ENCODE measurements at places on chromosomes 13 and 19. TPM values are rescaled to one million over a fixed set of nuclear protein-coding genes. Genes with fewer than 3 reads are reported as not detected.

DNA sequence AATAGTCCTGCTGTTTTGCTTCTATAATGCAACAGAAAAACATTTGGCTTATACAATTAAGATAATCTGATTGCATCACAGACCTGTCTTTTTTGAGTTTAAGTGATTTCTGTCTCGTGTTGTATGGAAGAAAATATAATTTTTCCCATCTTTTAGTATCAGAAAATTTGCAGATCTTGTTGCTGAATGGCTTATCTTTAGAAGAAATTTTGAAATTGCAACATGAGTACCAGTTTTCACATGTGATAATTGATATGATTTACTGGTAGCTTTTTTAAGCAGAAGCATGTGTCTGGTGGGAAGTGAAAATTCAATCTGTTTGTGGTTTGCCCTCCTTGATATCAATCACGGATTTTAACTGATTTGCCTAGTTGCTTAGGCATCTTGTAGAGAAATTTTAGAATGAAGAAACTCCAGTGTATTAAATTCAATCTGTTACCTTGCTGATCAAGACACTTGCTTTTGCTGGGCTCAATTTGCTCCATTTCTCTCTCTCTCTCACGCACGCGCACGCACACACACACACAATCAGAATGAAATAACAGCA lies 89.8 kb upstream of the MYCBP2 start:
- no peaks in the 10 kb centered on the region for H3K4me1 ChIP-seq
- no peak for DNase-seq
- no peaks in the 10 kb centered on the region for H3K36me3 ChIP-seq

- no peaks in the 10 kb centered on the region for H3K27me3 ChIP-seq
- no peak overlapping the region for H3K27ac ChIP-seq
- DNase-seq = no peak
- peaks cover 71% of the 10 kb centered on the region for H3K36me3 ChIP-seq
- H3K4me1 ChIP-seq = peaks cover 13% of the 10 kb centered on the region
Observed at GRCh38 chr19:46328079-46328478, 18.8 kb upstream of the PPP5C start.

Gene MAB21L1
- 2.0 TPM for total RNA-seq

DNA sequence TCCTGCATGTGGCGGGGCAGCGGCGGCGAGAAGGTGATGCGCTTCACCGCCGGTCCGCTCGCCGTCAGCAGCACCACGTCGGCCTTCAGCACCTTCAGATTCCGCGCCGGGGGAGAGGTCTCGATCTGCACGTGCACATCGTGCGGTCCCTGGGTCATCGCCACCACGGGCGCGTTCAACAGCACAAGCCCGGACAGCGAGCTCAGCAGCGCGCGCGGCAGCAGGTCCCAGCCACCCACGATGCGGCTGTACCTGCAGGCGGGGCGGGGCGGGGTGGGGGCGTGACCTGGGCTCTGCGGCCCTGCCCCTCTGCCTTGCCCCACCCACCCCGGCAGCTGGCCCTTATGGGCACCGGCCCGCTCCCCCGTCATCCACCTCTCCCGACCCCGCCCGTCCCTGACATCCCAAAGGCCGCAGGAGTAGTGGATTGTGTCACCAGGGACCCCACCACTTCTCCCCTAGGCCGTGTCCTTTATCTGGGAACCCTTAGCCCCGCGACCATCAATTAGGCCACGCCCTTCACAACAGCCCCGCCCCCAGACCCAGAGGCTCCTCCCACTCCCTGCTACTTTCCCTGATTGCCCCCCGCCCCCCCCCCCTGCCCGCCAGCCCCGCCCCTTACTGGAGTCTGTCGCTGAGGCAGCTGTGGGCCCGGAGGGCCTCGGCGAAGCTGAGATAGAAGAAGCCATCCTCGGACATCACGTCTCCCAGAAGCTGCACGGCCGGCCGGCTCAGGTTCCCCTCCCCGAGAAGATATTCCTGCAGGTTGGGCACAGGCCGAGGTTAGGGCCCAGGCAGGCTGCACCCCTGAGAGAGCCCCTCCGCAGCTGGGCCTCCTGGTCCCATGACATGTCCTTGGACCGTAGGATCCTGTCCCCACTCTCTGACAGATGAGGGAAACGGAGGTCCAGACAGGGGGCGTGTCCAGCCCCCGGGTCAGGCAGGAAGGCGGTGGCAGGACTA lies 6.1 kb downstream of the IL4I1 start:
- no peak overlapping the region for H3K27ac ChIP-seq
- H3K4me1 ChIP-seq = peaks cover 17% of the 10 kb centered on the region
- DNase-seq = peak; percentile 78
- peak overlapping the region; percentile 31 for H3K4me3 ChIP-seq
- peaks cover 35% of the 10 kb centered on the region for H3K27me3 ChIP-seq

Gene LGI4
- 16.3 TPM for total RNA-seq

Gene ZNF160
- 33.6 TPM for total RNA-seq

DNA sequence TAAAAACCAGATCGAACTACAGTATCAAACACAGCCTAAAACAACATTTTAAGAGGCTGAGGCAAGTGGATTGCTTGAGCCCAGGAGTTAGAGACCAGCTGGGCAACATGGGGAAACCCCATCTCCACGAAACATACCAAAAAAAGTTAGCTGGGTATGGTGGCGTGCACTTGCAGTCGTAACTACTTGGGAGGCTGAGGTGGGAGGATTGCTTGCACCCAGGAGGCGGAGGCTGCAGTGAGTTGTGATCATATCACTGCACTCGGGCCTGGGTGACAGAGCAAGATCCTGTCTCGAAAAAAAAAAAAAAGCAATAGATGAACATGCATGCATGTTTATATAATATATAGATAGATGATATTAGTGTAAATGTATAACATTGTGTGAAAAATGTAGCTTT lies 5.2 kb upstream of the MRPS31 start:
- DNase-seq = no peak
- H3K36me3 ChIP-seq = no peaks in the 10 kb centered on the region
- peaks cover 9% of the 10 kb centered on the region for H3K4me1 ChIP-seq
- H3K4me3 ChIP-seq = no peak overlapping the region
- H3K27ac ChIP-seq = peak overlapping the region; percentile 33
- no peaks in the 10 kb centered on the region for H3K27me3 ChIP-seq

Gene ZNF541
- total RNA-seq = not detected

DNA sequence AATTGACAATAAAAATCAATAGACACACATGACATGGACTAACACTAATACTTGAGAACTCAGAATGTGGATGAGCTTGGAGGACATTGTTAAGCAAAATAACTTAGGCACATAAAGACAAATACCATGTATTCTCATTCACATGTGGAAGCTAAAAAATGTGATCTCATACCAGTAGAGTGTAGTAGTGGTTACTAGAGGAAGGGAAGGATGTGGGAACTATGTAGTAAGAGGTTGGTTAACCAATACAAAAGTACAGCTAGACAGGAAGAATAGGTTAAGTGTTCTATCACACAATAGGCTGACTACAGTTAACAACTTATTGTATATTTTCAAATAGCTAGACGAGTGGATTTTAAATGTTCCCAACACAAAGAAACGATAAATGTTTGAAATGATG lies 415.8 kb upstream of the KLF12 start:
- H3K4me1 ChIP-seq = no peaks in the 10 kb centered on the region
- peak; percentile 16 for DNase-seq
- H3K27ac ChIP-seq = no peak overlapping the region
- H3K27me3 ChIP-seq = no peaks in the 10 kb centered on the region
- no peak overlapping the region for H3K4me3 ChIP-seq
- no peaks in the 10 kb centered on the region for H3K36me3 ChIP-seq

DNA sequence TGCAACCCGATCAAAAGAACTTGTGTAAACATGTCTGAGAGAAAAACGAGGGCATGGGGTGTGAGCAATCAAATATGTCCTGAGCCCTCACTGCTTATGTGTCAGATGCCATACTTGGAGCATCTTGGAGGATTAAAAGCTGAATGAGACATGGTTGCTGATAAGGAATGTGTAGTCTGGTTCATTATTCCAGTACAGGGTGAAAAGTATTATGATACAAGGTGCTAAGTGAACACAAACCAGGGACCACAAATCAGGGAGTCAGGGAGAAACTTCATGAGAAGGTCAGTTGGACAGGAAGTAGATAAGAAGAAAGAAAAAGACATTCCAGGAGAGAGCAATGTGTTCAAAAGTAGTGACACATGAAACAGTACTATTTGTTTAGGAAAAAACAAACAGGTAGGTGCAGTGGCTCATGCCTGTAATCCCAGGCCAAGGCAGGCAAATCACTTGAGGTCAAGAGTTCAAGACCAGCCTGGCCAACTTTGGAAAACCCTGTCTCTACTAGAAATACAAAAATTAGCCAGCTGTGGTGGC lies 2.0 kb upstream of the RCBTB1 start:
- peaks cover 8% of the 10 kb centered on the region for H3K4me1 ChIP-seq
- H3K27me3 ChIP-seq = no peaks in the 10 kb centered on the region
- no peak for DNase-seq
- H3K4me3 ChIP-seq = no peak overlapping the region

Gene GTPBP3
- 23.5 TPM for total RNA-seq

- H3K27ac ChIP-seq = no peak overlapping the region
- no peak for DNase-seq
- H3K27me3 ChIP-seq = no peaks in the 10 kb centered on the region
- no peak overlapping the region for H3K4me3 ChIP-seq
- H3K36me3 ChIP-seq = peaks cover 43% of the 10 kb centered on the region
- H3K4me1 ChIP-seq = peaks cover 10% of the 10 kb centered on the region
Observed at GRCh38 chr13:100532836-100533435, 55.7 kb downstream of the GGACT start.

DNA sequence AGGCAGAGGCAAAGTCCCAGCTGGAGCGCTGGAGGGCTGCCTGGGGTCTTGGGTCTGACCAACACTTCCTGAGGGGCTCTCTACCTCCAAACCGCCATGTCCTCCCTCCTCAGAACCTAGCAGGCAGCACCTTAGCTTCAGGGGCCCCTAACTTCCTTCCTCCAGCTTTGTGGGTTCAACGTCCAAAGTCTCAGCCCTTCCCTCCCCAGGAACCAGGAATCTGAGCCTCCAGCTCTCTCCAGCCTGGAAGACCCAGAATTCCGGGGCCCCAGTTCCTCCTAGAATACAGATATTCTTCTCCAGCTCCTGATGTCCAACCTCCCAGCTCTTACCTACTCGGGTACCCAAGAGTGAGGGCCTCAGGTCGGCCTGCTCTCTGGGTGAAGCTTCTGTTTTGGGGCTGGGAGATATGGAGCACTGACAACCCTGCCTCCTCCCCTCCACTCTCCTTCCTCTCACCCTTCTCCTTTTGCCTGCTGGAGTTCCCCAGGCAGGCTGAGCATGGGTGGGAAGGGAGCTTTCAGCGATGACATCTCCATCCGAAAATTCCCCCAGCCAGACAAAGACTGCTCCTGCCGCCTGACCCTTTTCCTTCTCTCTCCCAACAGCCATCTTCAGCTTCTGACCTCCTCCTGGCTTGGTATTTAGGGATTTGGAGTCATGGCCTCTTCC lies 3.5 kb downstream of the TMEM150B start:
- no peak overlapping the region for H3K4me3 ChIP-seq
- DNase-seq = no peak
- no peaks in the 10 kb centered on the region for H3K4me1 ChIP-seq
- no peaks in the 10 kb centered on the region for H3K27me3 ChIP-seq
- no peak overlapping the region for H3K27ac ChIP-seq

DNA sequence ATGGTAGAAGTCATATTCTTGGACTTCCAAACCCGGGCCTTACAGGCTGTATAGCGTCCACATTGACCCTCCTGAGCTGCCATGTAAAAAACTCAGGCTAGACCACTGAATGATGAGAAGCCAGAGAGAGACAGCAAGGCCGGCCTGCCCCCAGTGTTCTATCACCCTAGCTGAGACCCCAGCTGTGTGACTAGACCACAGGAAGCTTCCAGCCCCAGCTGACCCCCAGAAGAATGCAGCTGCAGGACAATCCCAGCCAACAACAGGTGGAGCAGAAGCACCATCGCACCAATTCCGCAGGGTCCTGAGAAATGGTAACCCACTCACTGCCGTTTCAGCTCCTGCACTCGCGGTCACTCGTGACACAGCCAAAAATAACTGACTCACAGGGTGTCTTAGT lies 2.9 kb upstream of the ATP11A start:
- no peak overlapping the region for H3K4me3 ChIP-seq
- no peak overlapping the region for H3K27ac ChIP-seq
- DNase-seq = no peak
- peaks cover 27% of the 10 kb centered on the region for H3K4me1 ChIP-seq

Gene ADPRHL1
- total RNA-seq = 6.7 TPM

DNA sequence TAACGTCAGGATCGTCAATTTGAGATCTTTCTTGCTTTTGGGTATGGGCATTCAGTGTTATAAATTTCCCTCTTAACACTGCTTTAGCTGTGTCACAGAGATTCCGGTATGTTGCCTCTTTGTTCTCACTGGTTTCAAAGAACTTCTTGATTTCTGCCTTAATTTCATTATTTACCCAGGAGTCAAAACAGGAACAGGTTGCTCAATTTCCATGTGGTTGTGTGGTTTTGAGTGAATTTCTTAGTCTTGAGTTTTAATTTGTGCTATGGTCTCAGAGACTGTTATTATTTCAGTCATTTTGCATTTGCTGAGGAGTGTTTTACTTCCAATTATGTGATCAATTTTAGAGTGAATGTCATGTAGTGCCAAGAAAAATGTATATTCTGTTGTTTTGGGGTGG lies 153.1 kb downstream of the PCDH17 start:
- H3K27me3 ChIP-seq = no peaks in the 10 kb centered on the region
- no peak overlapping the region for H3K4me3 ChIP-seq
- no peak for DNase-seq
- H3K4me1 ChIP-seq = no peaks in the 10 kb centered on the region
- no peaks in the 10 kb centered on the region for H3K36me3 ChIP-seq

DNA sequence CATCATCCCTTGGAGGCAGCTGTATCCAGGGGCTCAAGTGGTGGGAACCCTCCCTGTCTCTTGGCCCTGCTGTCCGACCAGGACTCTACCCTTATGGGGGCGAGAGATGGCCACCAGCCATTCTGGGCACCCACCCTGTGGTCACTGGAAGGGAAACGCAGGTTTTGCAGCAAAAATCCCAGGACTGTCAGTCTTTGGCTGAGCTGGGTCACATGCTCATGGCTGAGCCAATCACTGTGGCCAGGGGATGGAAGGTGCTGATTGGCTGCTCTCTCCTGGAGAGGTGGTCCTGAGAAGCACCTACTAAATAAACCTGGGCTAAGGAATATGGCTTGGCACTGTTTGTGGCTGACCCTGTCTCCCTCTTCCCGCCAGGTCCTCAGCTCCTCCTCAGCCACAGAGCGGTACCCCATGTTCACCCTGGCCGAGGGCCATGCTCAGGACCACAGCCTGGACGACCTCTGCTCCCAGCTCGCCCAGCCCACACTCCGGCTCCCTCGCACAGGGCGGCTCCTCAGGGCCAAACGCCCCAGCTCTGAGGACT lies 8.9 kb downstream of the ATG4D start:
- peaks cover 100% of the 10 kb centered on the region for H3K36me3 ChIP-seq
- no peak overlapping the region for H3K4me3 ChIP-seq
- no peak overlapping the region for H3K27ac ChIP-seq
- H3K27me3 ChIP-seq = no peaks in the 10 kb centered on the region

Gene CASP14
- total RNA-seq = not detected

- DNase-seq = peak; percentile 37
- H3K36me3 ChIP-seq = no peaks in the 10 kb centered on the region
- H3K27me3 ChIP-seq = no peaks in the 10 kb centered on the region
- no peaks in the 10 kb centered on the region for H3K4me1 ChIP-seq
- H3K27ac ChIP-seq = no peak overlapping the region
- no peak overlapping the region for H3K4me3 ChIP-seq
Observed at GRCh38 chr13:39394796-39395678, 208.0 kb downstream of the LHFPL6 start.

Gene GPR183
- 19.3 TPM for total RNA-seq

Measured in stomach (tissue), 19 donors.